ENCODE measurements at places on chromosomes 3 and 15. TPM values are rescaled to one million over a fixed set of nuclear protein-coding genes. Genes with fewer than 3 reads are reported as not detected.

Gene DUOXA1
- total RNA-seq: 1.7 TPM

Gene GSK3B
- 34.5 TPM for total RNA-seq

Gene TMCO5A
- not detected for total RNA-seq

DNA sequence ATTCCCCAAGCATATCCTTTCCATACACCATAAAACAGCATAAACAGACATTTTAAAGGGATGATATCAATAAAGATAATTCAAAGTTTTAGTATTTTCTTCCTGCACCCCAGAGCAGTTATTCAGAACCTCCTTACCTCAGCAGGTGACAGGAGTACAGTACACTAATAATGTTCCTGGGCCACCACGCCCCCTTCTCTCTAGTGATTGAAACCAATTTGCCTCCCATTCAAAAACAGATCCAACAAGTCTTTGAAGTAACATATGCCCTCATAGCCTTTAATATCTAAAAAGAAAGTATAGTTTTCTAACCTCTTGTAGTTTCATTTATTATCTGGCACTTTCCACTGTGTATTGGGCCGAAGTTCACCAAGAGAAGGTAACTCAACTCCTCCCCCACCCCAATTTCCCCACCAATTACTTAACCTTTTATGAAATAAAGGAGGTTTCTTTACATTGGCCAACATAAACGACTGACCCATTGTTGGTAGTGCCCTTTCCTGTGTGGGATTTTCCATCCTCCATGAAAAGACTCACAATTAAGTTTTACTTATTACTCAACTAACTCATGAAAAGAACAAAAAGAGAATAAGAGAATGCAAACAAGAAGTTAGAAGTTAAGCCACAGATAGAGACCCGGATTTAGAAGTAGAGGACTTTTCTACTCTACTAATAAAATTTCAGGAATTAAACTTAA, 5.0 kb upstream of the ATP8B4 start:
- ATAC-seq: no peak

- ATAC-seq: no peak
These were observed 117.2 kb downstream of the TJP1 start for GRCh38 chr15:29704950-29705597.

DNA sequence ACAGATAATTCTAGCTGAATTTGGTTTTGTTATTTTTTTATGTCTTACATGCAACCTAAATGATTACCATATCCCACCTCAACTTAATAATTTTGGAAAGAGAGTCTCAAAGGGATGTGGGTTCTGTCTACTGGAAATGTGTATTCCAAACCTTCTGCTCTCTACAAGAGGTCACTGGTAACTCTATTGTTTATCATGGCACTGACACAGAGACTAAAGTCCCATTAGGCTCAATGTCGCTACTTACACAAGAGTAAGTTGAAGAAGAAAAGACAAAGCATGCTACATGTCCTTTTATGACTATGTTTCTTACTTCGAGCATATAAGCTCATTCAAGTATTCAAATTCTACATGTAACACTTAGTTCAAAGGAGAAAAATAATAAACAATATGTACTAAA, 460.3 kb upstream of the EPHA6 start:
- no peak for ATAC-seq
